Stimulated activated CD4-positive, alpha-beta T cell treated with anti-CD3 and anti-CD28 coated beads, Interleukin-4, amount 100 ng/mL, for 4 hours (primary cell): ENCODE measurements at places on chromosomes 16 and 17.

DNA sequence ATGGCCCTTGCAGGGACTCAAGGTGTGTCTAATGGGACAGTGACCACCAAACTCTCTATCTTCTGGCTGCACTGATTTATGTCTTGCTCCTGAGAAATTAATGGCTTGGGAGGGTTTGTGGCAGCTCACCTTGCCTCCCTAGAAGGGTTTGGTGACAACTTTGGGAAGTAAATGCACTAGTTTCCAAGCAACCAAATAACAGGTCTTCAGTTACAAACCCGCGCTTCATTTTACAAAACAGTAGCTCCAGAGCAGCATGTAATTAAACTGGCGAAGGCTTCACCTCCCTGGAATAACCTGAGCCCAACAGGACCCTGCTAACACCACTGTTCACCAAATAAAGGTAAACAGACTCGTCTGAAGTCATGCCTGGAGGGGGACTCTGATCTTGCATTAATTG lies 318.3 kb downstream of the SLC39A11 start:
- DNase-seq, result no peak

- peak; percentile 25 for DNase-seq
These were observed 58.4 kb downstream of the TOM1L2 start for GRCh38 chr17:17913695-17914332.

GRCh38 chr16:77677129-77677528 lies 45.2 kb upstream of the NUDT7 start:
- DNase-seq, result no peak

DNA sequence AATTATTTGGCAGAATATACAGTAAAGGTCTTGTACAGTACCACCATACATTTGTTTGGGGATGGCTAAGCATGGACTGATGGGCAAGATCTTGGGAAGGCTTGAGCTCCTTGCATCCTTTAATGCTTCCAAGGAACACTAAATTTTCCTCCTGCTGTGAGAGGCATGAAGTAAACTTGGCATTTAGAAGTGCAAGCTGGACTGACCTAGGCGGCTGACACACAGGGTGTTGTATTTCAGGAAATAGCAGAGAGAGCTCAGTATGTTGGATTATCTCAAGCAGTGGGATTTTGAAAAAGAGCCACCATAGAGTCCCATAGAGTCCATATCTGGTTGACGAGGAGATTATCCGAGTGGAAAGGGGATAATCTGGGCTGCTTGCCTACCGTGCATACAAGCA lies 2137.1 kb downstream of the TP53TG3F start:
- DNase-seq, result no peak

DNA sequence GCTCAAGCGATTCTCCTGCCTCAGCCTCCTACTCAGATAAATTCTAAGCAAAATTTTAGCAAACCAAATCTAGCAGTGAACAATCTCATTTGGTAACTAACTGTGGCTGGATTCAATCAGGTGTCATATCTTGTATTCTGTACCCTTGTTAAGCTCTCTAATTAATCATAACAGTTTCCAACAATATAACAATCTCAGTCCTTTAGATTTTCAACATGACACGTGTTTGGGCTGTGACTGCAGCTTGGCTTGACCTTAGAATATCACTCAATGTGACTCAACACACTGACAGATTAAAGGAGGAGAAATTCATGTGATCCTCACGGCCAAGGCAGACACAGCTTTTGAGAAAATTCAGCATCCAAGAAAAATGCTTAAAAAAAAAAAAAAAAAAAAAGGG lies 133.6 kb downstream of the BANP start:
- no peak for DNase-seq

DNA sequence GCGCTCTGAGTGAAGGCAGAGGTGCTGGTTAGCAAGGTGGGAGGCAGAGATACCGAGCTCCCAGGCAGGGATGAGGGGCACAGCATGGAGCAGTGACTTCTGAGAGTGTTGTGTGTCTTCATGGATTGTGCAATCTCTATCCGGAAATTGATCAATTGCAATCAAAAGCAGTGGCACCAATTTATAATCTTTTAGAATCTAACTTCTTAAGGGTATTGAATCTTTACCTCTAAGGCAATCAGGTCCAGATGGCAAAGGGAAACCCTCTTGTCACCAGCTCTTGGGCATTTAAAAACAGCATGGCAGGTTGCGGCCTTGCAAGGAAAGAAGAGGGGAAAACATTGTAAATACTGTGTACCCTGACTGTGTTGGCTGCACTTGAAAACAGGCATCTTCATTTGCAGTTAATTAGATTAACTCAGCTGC lies 58.0 kb upstream of the MRTFB start:
- no peak for DNase-seq

DNA sequence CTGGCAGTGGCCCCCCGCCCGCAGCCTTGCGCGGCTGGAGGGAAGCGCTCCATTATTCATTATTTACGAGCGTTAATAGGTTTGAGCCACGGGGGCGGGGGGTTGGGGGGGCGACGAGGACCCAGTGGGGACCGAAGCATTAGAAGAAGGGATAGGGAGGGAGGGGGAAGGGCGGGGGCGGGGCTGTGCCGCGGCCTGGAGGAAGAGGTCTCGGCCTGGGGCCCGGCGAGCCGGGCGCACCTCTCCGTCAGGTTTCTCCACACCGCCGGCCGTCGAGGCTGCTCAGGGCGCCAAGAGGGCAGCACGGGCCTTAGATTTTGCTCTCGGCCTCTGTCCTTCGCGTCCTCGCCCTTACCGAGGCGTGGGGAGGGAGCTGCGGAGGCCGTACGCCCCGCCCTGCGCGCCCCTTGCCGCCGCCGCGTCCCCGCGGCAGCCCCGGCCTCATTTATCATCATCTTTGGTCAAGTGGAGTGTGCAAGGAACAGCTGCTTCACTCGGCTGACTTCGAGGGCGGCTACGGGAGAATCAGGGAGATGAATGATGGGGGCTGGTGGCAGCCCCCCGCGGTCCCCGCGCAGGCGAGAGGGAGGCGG lies 54.2 kb downstream of the SREBF1 start:
- DNase-seq, result no peak

DNA sequence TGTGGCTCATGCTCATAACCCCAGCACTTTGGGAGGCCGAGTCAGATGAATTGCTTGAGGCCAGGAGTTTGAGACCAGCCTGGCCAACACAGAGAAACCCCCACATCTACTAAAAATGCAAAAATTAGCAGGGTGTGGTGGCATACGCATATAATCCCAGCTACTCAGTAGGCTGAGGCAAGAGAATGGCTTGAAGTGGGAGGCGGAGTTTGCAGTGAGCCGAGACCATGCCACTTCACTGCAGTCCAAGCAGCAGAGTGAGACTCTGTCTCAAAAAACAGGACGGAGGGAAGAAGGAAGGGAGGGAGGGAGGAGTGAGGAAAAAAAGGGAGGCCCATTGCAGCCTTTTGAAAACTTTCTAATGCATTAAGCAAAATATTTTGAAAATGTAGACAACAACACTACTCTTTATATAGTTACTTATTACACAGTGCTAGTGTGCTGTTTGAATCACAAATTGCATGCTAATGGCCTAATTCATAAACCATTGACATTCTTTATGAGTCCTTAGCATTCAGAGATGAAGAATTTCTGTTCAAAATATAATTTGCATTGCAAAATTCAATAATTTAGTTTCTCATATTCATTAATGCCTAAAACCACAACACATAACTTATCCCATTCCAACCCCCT lies 59.4 kb downstream of the TMEM114 start:
- no peak for DNase-seq

- DNase-seq, result no peak
These were observed 37.3 kb downstream of the PIEZO1 start for GRCh38 chr16:88747588-88748301.

DNA sequence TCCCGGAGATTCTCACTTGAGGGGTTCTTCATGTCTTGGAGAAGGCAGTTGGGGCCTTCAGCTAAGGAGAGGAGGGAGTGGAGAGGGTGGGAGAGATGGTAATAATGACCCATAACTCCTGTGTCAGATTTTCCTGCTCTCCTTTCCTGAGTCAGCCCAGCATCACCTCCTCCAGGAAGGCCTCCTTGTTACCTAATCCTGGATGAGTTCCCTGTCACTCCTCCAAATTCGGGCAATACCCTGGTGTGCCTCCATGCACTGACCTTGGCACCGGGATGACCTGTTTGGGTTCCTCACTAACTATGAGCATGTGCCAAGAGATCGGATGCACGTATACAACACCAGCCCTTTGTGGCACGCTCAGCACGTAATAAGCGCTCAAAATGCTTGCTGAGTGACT lies 38.8 kb downstream of the SDK2 start:
- no peak for DNase-seq

DNA sequence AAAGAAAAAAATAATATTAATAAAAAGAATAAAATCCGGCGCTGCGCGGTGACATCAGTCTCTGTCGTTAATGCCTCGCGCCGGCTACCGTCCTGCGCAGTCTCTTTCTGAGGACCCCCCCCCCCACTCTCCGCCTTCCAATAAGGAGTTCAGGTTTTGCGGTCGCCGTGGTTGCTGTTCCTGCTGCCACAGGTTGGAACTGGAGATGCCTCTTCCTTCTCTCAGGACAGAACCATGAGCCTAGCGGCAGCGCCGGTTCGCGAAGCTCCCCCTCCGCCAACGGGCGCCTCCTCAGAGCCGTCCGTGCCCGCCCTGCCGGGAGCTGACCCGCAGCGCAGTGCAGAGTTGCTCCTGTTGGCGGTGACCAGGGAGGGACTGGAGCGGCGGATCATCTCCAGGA lies 2093.4 kb downstream of the TP53TG3F start:
- DNase-seq, result no peak

GRCh38 chr17:1229349-1229899 lies 40.8 kb upstream of the BHLHA9 start:
- peak; percentile 35 for DNase-seq

DNA sequence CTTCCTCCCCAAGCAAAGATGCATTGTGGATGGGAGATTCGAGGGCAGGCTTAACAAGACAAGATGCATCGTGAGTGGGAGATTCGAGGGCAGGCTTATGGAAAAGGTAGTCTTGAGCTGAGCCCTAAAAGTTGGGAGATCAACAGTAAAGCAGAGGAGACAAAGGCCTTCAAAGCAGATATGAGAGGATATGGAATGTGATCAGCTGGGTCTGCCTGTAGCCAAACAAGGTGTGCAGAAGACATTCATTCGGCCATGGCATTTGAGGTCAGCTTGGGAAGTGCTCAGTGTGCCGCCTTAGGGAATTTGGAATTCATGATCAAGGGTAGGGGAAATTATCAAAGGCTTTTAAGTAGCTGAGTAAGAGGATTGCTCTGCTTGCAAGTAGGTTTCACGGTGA lies 39.5 kb downstream of the DNAH9 start:
- no peak for DNase-seq

- no peak for DNase-seq
These were observed 23.6 kb upstream of the OR1F1 start for GRCh38 chr16:3164121-3164991.

DNA sequence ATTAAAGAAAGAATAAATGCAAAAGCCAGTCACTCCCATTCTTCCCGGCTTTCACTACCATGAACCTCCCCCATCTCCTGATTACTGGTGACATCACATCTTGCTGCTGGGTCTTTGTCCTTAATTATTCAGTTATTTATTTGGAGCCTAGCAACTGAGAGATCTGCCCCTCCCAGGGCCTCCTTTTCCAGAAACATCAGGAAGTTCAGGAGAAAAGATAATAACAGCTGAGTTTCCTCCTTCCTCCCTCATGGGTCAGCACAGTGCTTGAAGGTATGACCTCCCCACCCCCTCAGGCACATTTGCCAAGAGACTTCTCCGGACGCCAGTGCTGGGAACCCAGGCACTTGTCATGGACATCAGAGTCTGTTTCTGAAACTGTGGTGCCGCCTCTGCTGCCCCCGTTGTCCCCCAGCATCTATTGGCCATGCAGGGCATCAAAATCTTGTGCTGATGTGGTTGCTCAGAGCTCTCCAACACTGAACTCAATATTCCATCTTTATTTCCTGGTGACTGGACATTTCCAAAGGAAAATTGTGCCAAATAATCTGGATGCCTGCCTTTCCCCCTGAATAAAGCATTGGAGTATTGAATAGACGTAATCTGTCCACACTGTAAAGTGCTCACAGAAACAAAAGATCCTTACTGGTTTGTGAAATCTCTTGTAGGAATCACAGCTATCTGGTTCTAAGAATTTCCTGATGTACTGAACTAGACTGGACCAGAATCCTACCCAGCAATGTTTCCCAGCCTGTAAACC lies 71.8 kb downstream of the ZNF18 start:
- DNase-seq, result no peak

GRCh38 chr16:48608871-48609651 lies 919 bp downstream of the N4BP1 start:
- peak; percentile 42 for DNase-seq

GRCh38 chr17:42056635-42057034 lies 6.2 kb upstream of the C17orf113 start:
- DNase-seq, result no peak

DNA sequence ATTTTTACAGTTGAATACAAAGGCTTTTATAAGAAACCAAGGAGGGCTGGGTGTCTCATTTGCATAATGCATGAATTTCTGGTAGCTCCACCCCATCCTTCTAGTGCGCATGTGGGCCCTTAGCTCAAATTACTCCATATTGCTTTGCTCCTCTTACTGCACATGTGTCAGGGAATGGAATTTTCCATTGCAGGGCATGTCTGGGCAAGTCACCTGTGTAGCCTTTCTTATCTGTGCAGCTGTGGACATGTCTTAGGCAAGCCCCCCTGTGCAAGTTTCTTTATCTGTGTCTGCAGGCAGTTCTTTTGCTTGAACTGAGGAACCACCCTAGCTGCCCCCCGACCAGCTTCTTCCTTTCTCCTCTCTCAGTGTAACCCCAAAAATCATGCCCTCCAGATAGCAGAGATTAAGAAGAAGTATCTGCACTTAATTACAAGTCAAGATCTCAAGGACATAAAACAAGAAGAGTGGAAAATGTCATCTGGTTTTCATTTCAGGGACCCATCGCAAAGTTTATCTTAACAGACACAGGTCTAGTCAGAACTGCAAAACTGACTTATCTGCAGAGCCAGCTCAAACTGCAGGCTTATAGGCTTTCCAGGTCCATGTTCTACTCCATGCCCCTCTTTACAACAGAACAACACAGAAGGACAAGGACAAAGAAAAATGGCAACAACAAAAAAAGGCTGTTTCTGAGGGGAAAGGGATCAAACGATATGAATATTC lies 137.9 kb upstream of the HS3ST4 start:
- DNase-seq, result no peak

- no peak for DNase-seq
These were observed 292.3 kb downstream of the SHISA9 start for GRCh38 chr16:13193721-13194120.

DNA sequence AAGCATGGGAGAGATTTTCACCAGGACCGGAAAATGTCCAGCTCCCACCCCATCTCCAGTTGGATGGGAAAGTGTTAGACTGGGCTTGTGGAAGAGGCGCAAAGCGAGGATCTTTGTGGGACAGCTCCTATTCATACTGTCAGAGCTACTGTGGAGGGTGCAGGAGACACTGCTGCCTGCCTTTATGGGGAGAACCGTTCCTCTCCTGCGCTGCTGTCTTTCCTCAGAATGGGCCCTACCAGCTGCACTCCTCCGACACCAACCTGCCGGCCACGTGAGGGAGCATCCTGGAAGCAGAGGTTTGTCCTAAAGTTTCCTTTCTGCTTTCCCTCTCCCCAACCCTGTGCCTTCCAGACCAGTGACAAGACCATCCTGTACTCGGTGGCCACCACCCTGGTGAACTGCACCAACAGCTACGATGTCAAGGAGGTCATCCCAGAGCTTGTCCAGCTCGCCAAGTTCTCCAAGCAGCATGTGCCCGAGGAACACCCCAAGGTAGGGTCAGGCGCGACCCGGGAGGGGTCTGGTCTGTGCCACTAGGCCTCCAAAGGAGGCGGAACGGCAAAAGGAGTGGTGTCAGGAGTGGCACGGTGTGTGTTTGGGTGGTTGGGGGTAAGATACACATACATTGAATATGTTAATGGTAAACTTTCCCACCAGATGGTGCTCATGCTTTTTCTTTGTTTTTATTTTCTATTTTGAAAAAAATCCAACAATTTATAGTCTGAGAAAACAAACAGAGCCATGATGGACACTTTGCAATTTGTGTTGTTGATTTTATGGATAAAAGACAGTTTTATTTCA lies 23.0 kb downstream of the SLC35G3 start:
- DNase-seq, result no peak
